Liver (tissue), 10 donors: ENCODE measurements at places on chromosomes 16 and 17.
A peak's percentile ranks its signal among the peaks of the same experiment; 100 is the strongest.

GRCh38 chr17:52476638-52477313 lies 318.3 kb upstream of the CA10 start:
- no peak for DNase-seq

DNA sequence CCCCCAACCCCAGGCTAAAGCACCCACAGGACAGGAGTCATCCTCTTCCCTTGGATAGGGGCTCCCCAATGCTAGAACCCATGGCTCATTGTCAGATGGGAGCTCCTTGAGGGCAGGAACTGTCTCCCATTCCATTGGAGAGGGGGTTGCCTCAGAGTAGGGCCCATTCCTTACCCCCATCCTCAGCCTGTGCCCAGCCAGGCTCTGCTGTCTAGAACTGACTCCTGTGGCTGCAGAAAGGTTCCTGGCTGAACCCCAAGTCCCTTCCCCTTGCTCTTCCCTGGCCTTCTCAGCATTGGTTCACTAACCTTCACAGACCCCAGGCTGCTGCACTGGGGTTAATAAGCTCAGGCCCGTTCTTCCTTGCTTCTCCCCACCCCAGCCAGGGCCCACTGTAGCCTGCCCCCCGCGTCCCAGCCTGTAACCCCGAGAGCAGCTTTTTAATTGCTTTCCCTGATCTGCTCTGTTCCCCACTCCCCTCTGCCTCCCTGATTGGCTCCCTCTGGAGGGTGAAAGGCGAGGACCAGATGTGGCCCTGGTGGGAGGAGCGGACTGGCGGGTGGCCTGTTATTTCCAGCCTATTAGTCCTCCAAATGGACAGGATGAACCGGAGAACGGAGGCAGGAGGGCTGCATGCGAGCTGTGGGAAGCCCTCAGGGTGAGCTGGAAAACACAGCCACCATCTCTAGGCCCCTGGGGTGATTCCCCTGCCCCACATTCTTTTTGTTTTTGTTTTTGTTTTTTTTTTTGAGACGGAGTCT lies 6.0 kb upstream of the GFAP start:
- DNase-seq, result no peak

GRCh38 chr17:57512258-57512657 lies 232.8 kb downstream of the CCDC182 start:
- no peak for DNase-seq

DNA sequence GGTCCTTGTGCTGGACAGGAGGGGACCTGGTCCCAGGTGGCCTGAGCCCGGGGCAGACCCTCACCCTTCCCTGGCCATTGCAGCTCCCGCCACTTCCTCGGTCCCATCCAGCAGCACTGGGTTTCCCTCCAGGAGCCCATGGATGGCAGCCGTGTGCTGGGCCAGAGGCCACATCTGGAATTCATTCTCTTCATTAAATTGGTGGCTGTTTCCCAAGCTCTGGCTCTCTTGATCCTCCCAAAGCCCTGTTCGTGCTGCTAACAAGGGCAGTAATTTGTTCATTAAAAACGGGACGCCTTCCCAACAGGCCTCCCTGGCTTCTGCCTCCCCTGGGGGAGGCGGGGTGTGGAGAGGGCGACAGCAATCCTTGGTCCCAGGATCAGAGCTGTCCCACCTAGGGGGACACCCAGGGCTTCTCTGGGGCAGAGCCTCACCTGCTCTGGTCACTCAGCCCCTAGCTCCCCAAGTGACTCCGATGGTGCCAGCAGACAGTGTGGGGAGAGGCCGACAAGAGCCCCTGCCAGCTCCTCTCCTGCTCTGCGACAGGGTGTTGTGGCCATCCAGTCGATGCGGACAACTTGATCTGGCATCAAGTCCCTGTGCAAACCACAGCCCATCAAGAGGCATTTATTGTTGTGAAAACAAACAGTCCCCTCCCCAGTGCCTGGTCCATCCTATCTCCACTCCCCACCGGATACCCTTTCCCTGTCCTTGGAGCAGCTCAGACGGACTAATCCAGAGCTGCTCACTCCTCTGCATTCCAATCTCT lies 44.0 kb downstream of the SDK2 start:
- no peak for DNase-seq

GRCh38 chr16:49588026-49588425 lies 214.4 kb downstream of the C16orf78 start:
- DNase-seq, result no peak

GRCh38 chr17:1362964-1363363 lies 37.1 kb downstream of the YWHAE start:
- no peak for DNase-seq

- DNase-seq, result peak; percentile 51
Observed at GRCh38 chr17:28487881-28488532, 14.6 kb downstream of the SLC13A2 start.

- peak; percentile 83 for DNase-seq
Observed at GRCh38 chr16:58487566-58488351, 12.2 kb upstream of the NDRG4 start.

DNA sequence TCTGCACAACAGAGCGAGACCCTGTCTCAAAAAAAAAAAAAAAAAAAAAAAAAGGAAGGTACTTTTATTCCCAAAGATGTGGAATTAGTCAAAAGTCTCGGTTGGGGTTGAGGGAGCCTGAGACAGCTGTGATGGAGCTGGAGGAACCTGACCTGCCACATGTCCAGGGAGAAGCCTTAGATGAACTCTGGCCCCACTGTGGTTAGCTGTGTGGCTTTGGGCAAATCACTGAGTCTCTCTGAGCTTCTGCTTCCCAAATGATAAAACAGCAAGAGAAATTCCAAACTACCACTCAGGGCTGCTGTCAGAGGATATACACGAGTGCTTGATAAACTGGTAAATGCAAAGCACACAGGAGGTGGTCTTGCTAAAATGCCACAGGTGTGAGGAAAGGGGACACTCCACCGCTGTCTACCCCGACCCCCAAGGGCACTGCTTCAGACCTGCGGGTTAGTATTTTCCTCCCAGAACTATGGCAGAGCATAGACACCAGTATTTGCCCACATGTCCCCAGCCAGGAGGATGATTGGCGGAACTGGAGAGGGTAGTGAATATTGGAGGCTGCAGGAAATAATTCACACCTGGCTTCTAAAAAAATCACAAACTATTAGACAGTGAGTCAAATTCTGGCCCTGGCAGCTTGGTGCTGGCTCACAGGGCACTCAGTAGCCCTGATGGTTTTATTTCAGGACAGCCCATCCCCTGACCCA lies 14.7 kb downstream of the DRC3 start:
- DNase-seq, result no peak

GRCh38 chr16:50868577-50868976 lies 126.7 kb downstream of the CYLD start:
- no peak for DNase-seq

DNA sequence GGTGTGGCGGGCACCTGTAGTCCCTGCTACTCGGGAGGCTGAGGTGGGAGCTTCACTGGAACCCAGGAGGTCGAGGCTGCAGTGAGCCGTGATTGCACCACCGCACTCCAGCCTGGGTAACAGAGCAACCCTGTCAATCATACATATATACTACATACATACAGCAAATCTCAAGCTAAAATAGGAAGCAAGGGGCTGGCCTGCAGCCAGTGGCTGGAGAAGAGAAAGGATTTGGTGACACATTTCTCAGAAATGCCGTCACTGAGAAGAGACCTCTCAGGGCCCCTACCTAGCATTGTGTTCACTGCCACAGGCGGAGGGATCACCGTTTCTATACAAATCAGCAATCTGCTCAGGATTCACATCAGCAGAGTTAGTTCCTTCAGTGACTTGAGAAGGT lies 16.9 kb downstream of the NARF start:
- DNase-seq, result no peak

GRCh38 chr16:28219282-28219681 lies 7.5 kb upstream of the XPO6 start:
- no peak for DNase-seq

DNA sequence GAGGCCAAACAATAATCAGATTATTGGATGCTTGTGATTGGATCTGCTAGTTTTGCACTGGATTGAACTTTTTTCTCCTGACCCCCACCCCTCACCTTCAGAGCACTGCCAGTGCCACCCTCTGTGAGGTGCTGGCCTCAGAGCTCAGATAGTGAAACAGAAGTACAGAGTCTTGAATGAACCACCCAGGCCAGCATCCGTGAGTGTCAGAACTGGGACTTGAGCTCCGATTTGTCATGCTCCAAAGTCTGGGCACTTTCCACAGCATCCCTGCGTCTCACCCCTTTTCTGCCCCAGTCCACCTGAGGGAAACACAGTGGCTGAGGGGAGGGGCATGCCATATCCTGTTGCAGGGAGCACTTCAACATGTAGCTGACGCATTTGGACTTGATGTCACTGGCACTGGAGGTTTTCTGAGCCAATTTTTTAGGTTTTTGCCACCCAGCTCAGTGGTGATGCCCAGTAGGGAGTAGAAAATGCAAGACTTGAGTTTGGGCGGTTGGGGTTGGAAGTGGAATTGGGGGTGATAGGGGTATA lies 47.3 kb downstream of the SMPD3 start:
- DNase-seq, result no peak

DNA sequence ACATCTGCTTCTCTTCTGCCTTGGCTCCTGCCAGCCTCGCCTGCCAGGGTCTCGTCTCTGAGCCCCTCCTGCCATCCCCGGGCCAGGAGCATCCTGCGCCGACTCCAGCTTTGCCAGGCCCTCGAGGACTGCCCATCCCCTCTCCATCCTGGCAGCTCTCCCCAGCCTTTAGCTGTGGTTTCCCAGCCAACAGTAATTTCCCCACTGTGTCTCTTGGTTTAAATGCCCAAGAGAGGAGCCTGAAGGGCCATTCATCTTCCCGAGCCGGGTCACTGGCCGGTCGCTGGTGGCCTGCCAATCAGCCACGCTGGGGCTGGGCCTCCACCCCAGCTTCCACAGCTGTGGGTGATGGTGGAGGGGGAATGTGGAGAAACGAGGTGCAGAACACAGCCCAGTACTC lies 47.8 kb downstream of the MRC2 start:
- no peak for DNase-seq

- peak; percentile 92 for DNase-seq
Observed at GRCh38 chr16:82169861-82170845, at the start of gene MPHOSPH6. TSS of gene MPHOSPH6 (minus strand) at chr16:82170224. CDS start at chr16:82170175, 49 bp downstream.

DNA sequence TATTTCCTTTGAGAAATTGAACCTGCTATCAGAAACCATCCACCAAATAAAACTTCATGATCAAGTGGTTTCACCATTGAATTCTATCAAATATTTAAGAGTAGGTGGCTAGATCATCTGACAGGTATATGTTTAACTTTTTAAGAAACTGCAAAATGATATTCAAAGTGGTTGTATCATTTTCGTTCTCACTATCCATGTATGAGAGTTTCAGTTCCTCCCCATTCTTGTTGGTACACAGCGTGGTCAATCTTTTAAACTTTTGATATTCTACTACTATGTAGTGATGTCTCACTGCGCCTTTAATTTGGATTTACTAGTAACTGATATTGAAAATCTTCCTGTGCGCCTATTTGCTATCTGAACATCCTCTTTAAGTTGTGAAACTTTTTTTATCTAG lies 163.7 kb downstream of the CYB561 start:
- no peak for DNase-seq

DNA sequence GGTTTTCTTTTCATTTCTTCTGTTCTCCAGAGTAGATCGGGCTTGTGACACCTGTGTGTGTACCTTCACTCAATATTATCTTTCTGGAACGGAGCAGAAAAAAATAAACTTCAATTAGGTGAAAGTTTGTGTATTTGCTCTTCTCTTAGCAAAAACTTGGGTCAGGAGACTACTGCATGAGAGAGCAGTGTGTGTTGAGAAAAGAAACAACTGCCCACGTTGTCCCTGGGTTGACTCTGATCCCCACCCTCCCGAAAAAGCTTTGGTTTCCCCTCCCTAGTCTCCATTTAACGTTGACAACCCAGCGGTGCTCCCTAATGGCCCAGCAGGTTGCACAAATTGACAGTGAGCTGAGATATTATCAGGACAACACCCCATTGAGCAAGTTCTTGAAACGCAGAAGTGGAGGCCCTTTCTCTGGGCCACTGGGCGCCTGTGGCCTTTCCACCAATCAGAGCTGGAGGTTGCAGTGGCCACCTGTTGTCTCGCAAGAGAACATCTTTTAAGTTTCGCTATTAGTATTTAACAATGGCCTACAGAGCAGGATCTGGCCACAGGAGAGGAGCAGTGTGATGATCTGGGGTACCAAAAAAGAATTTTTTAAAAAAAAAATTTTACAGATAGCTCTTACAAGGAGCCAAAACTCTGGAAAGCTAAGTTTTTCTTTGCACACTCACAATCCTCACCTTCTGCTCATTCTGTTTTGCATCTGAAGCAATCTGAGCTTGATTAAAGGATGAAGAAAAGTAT lies 1.5 kb upstream of the TOX3 start:
- DNase-seq, result no peak

- no peak for DNase-seq
Observed at GRCh38 chr16:56874800-56875199, 9.8 kb downstream of the SLC12A3 start.

GRCh38 chr16:21186326-21186691 lies 25.1 kb downstream of the ZP2 start:
- DNase-seq, result no peak

GRCh38 chr16:81885976-81886586 lies 107.0 kb downstream of the PLCG2 start:
- DNase-seq, result no peak
